ENCODE measurements at places on chromosomes 3 and 15.
A peak's percentile ranks its signal among the peaks of the same experiment; 100 is the strongest.

DNA sequence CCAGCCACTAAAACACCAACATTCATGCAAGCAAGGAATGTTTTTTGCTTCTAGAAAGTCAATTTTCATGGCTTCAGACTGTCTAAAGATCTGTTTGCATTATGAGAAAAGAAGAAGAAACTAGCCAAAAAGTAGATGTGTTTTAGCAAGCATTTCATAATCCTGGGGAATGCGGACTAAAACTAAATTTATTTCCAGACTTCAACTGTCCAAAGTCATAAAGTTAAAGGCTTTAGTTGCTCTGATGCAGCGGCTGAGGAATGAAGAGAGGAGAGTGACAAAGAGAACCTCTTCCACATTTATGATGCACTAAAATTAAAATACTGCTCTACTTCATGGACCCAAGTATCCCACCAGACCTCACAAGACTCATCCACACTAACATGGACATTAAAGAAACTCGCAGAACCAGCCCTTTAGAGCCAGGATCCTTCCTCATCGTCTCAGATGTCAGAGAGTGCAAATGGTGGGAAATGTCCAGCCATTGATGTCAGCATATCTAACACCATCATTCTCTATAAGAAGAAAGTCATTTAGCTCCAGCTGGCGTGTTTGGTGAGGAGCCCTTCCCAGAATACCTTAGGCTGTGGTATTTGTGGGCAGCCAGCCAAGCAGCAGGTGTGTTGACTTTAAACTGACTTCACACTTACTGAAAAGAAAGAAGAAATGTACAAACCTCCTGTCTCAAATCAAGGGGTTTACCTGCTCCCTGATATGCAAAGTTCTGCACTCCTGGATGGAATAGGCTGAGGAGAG is 17.4 kb downstream of the FYCO1 start:
- peak; percentile 91 for DNase-seq

- no peak for DNase-seq
Measured at GRCh38 chr15:51550841-51551240, 71.7 kb downstream of the DMXL2 start.

DNA sequence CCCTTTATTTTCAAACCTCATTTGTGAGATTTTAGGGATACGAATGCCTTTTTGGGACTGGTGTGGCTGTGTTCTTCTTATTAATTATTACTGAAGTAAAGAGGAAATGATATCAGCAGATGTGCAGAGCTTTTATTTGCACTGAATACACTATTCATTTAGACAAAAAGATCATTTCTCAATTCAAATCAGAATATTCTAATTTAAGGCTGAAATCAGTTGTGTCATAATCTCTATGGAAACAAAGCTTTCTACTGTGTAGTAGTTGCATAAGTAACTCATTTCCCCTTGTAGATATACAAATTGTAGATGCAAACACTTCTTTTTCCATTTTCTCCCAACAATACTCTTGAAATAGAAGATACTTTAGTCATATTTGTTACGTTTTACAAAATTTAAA is 56.0 kb downstream of the PDE8A start:
- DNase-seq, result no peak

DNA sequence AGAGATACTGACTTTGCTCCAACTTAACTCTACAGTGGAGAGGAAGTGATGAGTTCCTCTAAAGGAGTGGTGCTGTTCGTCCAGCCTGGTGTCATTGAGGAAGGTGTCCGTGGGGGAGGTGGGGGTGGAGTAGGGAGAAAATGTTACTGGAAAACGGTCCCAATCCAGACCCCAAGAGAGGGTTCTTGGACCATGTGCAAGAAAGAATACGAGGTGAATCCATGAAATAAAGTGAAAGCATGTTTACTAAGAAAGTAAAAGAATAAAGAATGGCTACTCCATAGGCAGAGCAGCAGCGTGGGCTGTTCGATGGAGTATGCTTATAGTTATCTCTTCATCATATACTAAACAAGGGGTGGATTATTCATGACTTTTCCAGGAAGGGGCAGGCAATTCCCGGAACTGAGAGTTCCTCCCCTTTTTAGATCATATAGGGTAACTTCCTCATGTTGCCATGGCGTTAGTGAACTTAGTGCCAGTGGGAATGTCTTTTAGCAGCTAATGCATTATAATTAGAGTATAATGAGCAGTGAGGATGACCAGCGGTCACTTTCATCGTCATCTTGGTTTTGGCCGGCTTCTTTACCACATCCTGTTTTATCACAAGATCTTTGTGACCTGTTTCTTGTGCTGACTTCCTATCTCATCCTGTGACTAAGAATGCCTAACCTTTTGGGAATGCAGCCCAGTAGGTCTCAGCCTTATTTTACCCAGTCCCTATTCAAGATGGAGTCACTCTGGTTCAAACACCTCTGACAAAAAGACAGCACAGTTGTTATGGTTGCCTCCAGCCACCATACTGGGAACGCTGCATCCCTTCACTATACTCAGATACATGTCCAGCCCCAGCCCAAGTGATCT is 38.6 kb downstream of the CLEC3B start:
- DNase-seq, result peak; percentile 90

- DNase-seq, result no peak
Measured at GRCh38 chr3:4615750-4616149, 122.6 kb downstream of the ITPR1 start.

- no peak for DNase-seq
Measured at GRCh38 chr3:11452885-11453847, 181.0 kb downstream of the ATG7 start.

DNA sequence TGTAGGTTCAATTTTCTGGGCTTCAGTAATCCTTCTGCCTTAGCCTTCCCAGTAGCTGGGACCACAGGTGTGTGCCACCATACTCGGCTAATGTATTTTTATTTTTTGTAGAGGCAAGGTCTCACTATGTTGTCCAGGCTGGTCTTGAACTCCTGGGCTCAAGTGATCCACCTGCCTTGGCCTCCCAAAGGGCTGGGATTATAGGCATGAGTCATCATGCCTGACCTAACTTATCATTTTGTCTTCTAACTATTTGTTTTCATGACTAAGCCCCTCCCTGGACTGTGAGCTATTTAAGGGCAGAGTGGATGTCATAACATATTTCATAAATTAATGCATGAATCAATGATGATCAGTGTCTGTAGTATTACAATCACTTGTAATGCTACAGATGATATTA is 56.1 kb upstream of the PIAS1 start:
- DNase-seq, result no peak

GRCh38 chr15:47431501-47431900 is 285.8 kb upstream of the SEMA6D start:
- no peak for DNase-seq

DNA sequence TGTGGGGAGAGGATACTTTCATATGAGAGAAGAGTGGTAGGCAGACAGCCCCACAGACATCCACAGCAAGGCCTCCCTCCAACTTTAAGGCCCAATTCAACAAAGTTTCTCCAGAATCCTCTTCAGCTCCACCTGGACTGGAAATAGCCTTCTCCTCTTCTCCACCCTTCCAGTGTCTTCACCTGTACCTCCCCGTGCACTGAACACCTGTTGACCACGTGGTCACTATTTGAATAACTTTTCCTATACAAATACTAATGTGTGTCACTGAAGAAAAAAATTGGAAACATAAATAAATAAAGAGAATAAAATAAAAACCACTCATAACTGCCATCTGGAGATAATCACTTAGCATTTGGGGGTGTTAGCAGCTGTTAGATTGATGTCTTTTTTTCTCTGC is 52.9 kb downstream of the CCNL1 start:
- no peak for DNase-seq
